ENCODE measurements at places on chromosomes 12 and 14.

- no peak for DNase-seq
These were observed 156.4 kb upstream of the HMGA2 start for GRCh38 chr12:65667932-65668331.

- no peak for DNase-seq
These were observed 8.3 kb downstream of the OR4K17 start for GRCh38 chr14:20118795-20119194.

GRCh38 chr12:118219106-118219505, 83.2 kb downstream of the PEBP1 start:
- DNase-seq = no peak

DNA sequence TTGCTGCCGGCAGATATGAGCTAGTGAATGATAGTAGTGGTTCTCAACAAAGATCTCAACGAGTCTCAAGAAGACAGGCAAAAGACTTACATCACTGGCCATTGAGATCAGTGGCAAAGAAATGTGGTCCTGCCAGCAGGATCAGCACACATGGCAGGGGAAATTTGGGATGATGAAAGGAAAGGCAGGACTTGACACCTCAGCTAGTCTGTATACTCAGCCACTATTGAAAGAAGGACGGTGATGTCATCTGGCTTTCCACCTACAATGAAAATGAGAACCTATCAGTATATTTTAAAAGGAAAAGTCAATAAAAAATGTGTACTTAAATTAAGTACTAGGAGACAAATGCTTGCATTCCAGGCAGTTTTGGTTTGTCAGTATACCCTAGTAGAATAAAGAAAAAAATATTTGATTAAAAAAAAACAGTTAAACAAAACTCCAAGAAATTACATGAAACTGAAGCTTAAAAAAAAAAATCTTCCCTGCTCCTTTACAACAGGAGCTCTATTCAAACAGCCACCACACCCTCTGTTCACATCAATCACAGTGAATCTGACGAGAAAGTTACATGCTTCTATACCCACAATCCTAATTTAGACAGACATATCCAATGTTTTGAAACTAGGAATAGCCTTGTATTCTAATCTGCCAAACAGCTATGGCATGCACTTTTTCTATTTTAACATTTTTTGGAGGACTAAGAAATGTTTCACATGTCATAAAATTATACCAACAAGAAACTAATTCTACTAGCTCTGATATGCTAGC, 34.9 kb downstream of the RAD9B start:
- DNase-seq = no peak

- no peak for DNase-seq
These were observed 14.5 kb downstream of the R3HDM2 start for GRCh38 chr12:57416039-57416996.

DNA sequence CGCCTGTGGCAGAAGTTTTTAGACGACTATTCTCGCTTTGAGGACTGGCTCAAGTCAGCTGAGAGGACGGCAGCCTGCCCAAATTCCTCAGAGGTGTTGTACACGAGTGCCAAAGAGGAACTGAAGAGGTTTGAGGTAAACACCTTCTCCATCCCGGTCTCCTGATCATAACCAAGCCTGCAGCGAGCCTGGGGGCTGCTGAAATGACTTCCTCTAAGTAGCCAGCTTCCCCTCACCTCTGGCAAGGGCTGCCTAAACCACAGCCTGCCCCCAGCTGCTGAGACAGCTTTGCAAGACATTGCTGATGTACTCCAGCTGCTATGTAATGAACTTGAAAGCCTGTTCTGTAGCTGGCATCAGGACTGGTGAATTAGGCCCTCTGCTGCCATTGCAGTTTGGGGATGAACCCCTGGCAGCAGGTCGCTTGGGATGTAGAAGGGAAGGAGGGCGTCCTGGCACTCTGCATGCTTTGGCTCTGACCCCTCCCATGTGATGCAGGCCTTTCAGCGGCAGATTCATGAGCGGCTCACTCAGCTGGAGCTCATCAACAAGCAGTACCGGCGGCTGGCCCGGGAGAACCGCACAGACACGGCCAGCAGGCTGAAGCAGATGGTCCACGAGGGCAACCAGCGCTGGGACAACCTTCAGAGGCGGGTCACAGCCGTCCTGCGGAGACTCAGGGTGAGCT, 84.6 kb downstream of the ESR2 start:
- DNase-seq = no peak

DNA sequence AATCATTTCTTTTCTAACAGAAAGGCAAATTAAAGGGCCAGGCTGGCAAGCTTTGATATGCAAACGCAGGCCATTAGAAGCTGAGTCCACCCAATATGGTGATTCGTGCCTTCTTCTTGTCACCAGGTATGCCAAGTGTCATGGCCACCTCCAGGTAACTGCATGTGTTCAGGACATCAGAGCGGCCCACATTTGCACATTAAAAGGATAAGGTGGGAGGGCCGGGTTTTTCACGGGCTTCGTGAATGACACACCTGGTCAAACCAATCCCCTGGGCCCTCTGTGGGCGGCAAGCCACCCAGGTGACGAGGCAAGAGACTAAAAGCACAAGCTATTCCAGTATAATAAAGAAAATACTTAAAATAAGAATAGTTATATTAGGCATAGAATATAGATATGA, 75.9 kb upstream of the TSPAN11 start:
- no peak for DNase-seq

DNA sequence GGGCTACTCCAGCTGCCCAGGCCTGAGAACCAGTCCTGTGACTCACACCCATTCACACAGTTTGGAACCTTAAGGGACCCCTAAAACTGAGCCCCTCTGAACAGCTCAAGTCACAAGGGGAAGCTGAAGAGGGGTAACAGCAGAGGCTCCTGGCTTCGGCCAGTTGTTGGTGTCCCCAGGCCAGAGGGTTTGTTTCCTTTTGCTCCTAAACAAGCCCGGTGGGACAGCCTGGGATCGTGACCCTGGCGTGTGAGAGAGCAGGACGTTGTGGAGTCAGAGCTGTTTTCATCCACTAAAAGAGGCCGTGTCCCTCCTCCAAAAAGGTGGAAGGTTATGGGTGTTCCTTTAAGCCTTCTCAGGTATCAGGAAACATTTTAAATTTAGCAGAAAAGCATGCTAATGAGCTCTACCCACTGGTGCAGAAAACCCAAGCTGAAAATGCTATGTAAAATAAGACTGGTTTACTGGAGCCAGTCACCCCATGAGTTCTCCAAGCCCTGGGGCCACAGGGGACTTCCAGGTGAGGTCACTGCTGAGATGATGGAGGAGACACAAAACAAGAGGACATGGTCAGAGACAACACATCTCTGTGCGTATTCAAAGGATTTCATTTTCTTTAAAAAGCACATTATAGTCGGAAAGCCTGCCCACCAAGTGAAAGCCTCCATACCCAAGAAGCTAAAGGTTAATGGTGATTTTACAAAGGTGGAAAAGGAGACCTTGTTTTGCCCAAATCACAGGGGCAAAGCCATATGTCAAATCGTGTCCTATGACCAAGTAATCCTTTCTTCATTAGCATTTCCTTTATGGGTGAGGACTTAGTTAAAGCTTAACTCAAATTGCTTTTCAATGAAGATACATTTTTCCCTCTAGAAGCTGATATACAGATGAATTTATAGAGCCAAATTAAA, 14.1 kb downstream of the PRKAB1 start:
- DNase-seq = no peak

DNA sequence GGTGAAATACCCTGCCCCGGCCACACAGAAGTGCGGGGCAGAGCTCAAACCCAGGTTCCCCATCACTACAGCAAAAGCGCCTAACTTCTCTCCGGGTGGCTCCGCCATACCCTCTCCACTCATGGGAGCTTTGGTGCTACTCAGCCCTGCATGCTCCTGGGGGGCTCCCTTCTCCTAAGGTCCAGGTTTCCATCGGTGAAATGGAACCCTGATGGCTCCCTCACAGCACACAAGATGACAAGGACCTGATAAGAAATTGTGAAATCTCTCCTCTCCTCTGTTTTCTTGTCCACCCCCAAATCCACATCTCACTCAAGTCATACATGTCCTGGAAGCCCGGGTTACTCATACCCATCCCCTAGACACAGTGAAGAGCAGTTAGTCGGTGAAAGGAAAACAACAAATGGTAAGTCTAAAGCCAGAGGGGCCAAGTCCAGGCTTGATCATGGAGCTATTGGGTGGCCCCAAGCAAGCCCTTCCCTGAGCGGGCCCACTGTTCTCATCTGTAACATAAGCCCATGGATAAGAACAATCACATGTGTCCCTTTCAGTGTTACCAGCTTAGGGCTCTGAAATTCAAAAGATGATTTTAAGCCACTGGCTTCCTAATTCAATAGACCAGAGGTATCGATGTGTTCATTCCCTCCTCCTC, 317.5 kb downstream of the BCL11B start:
- DNase-seq = no peak

DNA sequence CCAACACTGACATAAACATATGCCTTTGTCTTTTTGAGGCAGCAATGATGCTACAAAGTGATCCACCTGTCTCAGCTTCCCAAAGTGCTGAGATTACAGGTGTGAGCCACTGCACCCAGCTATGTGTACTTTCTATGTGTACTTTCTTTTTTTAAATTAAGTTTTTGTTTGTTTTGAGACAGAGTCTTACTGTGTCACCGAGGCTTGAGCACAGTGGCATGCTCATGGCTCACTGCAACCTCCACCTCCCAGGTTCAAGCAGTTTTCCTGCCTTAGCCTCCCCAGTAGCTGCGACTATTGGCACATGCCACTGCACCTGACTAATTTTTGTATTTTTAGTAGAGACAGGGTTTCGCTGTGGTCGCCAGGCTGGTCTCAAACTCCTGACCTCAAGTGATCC, 172.5 kb upstream of the ALG10B start:
- no peak for DNase-seq

DNA sequence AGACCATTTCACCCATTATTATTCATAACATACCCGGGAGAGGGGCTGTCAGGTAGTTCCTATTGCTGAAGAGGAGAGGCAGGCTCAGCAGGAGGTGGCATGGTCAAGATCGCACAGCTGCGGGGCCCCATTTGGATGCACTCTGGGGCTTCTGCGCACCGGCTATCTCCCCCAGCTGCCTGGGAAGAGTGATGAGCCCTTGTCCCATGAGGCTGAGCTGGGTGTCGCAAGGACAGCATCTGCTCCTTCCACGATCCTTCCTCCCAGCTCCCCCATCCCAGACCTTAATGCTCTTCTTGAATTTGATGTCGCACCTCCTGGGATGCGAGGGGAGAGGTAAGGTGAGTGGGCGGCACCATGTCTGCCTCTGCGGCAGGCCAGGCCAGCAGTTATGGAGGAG, 62.6 kb downstream of the SLC24A4 start:
- DNase-seq = no peak

DNA sequence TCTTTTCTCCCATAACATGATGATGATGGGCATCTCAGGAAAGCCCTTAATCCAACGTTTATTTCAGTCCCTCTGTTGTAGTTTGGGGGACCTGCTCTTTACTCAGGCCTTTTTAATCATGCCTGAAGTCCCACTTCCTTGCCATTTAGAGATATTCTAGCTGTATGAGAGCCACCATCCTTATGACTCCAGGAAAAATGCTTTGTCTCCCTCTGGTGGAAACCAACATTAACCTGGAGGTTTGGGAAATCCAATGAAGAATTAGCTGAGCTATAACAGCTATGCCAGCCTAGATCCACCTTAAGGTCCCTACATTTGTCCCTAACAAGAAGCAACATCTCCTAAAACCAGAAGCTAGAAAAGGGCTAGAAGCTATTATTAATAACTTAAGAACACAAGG, 1399.1 kb downstream of the LRFN5 start:
- peak; percentile 27 for DNase-seq

GRCh38 chr14:99465288-99465687, 15.4 kb downstream of the SETD3 start:
- DNase-seq = no peak

DNA sequence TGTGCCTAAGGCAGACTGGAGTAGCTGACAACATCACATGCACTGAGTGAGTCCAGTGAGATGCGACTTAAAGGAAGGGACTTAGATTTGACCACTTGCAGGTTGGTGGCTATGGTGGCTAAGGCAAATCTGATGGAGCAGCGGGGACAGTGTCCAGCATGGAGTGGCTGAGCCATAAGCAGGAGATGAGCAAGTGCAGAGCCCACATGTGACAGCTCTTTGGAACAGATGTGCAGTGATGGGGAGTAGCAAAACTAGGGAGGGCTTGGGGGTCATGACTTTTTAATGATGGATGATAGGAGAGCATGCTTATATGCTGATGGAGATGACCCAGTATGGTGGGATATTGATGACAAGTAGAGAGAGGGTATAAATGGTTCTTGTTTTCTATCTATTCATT, 80.2 kb downstream of the PELI2 start:
- DNase-seq = no peak

DNA sequence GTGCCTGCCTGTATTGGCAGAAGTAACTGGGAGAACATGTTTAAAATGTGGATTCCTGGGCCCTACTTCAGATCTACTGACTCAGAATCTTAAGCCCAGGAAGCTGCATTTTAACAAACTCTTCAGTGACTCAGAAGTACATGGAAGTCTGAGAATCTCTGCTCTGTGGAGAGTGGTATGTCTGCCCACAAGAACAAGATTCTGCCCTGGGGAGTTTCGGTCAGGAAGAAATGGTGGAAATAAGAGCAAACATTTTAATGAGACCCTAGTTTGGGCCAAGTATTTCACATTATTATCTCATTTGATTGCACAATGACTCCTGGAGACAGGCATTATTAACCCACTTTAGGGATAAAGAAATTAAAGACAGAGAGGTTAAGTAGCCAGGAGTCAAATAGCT, 8.2 kb downstream of the ALDH1L2 start:
- no peak for DNase-seq

DNA sequence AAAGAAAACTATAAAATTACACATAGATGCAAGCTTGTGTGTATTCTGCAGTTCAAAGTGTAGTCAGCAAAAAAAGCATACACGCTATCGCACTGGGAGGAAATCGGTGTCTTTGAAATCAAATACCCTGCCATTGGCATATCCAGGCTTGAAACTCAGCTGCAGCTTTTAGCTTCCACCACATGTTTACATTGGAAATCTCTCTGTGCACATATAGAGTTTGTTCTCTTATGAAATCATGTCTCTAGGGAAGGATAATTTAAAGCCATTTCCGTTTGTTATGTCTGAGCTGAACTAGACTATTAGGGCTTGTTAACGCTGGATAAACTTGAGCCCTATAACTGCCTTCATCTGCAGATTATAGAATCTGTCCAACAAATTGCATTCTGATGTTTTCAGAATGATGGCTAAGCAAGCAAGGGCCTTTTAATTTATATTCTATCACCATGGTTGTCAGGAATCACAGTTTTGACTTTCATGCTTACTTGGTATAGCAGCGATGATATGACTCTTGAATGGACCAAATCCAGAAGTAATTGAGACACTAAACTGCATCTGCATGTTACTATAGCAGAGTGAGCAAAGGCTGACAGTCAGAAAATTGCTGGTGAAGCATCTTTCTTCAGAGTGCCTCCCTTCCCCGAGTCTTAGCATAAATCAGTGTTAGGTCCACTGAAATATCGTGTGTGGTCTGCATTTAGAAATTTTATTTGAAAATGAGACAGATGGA, 442.8 kb downstream of the ZFP36L1 start:
- DNase-seq = peak; percentile 94

- no peak for DNase-seq
These were observed 11.1 kb downstream of the BCL11B start for GRCh38 chr14:99260587-99261551.

- no peak for DNase-seq
These were observed 24.1 kb upstream of the NRDE2 start for GRCh38 chr14:90355540-90356518.

- no peak for DNase-seq
These were observed 103.0 kb downstream of the TMTC2 start for GRCh38 chr12:82789674-82790073.

- DNase-seq = peak; percentile 12
These were observed 127.2 kb downstream of the SLC15A5 start for GRCh38 chr12:16150276-16150675.

- DNase-seq = no peak
These were observed 141.7 kb upstream of the NRXN3 start for GRCh38 chr14:78028471-78028870.

Measured in A673 (cell line).